Sigmoid colon (tissue), 7 donors: ENCODE measurements at places on chromosomes 13 and 19.

- peak; percentile 43 for DNase-seq
Measured at GRCh38 chr19:31301306-31301980, 47.8 kb downstream of the TSHZ3 start.

- DNase-seq, result no peak
Measured at GRCh38 chr13:99967498-99967868, 4.1 kb downstream of the ZIC5 start.

- DNase-seq, result no peak
Measured at GRCh38 chr13:113295776-113296175, 1.3 kb upstream of the LAMP1 start.

GRCh38 chr13:40466272-40466671 lies 200.2 kb downstream of the FOXO1 start:
- DNase-seq, result no peak

- DNase-seq, result no peak
Measured at GRCh38 chr13:93378184-93378583, 151.6 kb downstream of the GPC6 start.

DNA sequence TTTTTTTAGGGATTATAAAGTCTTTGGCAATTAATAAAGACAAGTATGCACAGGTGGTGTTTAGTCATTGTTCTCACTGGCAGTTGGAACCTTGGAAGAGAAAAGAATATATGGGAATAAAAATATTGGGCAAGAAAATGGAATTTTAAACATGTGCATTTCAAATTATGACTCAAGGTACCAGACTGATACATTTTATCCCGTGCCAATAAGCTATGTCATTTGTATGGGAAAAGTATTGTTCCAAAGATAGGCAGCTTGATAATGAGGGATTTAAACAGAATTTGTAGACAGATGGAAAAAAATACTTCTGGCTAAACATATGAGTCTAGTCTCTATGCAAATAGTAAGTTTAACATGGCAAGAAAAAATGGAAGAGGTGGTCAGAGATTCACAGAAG lies 169.5 kb upstream of the UFM1 start:
- DNase-seq, result no peak

DNA sequence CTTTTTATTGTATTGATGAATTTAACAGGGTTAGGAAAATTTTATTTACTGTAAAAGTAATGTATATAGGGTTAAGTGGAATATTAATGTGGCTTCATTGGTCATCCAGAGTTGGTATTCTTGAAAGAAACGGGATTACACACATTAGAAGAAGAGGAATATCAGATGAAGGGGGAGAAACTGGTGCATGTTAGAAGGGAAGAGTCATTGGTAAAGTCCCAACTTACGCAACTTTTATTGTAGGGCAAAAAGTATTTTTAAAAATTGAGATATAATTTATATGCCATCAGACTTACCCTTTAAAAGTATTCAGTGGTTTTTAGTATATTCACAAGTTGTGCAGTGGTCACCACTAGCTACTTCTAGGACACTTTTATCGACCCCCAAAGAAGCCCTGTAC lies 47.3 kb downstream of the DNAJC3 start:
- no peak for DNase-seq

- no peak for DNase-seq
Measured at GRCh38 chr13:111920306-111920931, 146.5 kb upstream of the SOX1 start.

GRCh38 chr19:11286312-11286974 lies 9.5 kb upstream of the TSPAN16 start:
- no peak for DNase-seq

DNA sequence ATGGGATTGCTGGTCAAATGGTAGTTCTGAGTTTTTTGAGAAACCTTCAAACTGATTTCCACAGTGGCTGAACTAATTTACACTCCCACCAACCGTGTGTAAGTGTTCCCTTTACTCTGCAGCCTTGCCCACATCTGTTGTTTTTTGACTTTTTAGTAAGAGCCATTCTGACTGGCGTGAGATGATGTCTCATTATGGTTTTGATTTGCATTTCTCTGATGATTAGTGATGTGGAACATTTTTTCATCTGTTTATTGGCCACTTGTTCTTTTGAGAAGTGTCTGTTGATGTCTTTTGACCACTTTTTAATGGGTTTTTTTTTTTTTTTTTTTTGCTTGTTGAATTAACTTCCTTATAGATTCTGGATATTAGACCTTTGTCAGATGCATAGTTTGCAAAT lies 4.3 kb downstream of the CAB39L start:
- DNase-seq, result no peak

DNA sequence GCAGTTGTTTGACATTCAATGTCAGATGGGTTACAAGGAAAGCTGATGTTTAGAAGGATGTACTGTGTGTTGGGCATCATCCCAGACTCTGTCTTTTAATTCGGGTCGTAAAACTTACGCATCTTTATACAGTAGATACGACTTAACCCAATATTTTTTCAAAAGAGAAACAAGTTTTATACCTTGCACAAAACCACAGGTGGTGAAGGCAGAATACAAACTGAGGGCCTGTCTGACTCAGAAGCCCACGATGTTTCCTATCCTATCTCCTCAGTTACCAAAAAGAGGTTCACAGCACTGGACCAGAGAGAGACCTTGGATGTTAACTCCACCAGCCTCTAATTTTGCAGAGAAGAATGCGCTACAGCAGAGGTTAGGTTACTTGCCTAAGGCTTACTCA lies 477.0 kb downstream of the FOXO1 start:
- DNase-seq, result no peak

DNA sequence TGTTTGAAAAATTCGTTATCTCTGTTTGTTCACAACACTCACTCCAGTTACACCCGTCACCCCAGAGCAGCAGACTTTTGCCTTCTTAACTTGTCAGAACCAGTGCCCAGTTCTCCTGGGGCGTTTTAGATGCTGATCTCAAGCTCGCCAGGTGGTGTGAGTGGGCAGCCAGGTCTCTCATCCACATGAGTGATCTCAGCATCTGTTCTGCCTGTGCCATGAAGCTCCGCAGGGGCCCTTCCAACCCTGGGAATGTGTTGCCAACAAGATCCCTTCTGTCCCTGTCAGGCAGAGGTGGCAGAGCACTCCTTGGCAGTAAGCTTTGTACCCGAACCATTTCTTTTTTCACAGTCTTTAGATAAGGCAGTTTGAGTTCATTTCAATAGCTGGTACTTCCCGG lies 896.5 kb downstream of the UQCRFS1 start:
- DNase-seq, result no peak

GRCh38 chr13:28496188-28496564 lies 1.2 kb upstream of the FLT1 start:
- DNase-seq, result no peak

GRCh38 chr19:14198384-14199376 lies 7.3 kb downstream of the ADGRL1 start:
- DNase-seq, result no peak

- DNase-seq, result no peak
Measured at GRCh38 chr19:51342631-51343569, 961 bp upstream of the VSIG10L start.

GRCh38 chr13:112783135-112783977 lies 93.5 kb downstream of the ATP11A start:
- DNase-seq, result no peak

GRCh38 chr13:104296286-104296685 lies 1230.1 kb upstream of the SLC10A2 start:
- DNase-seq, result no peak

GRCh38 chr13:27921961-27922882 lies 2.4 kb downstream of the PDX1 start:
- no peak for DNase-seq

DNA sequence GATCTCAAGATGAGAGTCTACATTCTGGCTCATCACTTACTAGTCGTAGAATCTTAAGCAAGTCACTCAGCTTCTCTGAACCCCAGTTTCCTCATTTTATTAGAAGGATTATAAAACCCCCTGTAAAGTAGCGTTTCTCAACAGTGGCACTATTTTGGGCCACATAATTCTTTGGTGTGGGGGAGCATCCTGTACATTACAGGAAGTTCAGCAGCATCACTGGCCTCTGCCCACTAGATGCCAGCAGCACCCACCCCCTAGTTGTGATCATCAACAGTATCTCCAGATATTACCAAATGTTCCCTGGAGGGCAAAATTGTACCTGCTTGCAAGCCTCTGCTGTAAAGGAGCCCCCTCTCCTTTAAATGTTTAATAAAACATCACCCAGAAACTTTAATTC lies 22.6 kb downstream of the STARD13 start:
- DNase-seq, result no peak
